ENCODE measurements at places on chromosomes 11 and 22.

- no peak for DNase-seq
Observed at GRCh38 chr11:36162006-36162882, 127.0 kb downstream of the COMMD9 start.

DNA sequence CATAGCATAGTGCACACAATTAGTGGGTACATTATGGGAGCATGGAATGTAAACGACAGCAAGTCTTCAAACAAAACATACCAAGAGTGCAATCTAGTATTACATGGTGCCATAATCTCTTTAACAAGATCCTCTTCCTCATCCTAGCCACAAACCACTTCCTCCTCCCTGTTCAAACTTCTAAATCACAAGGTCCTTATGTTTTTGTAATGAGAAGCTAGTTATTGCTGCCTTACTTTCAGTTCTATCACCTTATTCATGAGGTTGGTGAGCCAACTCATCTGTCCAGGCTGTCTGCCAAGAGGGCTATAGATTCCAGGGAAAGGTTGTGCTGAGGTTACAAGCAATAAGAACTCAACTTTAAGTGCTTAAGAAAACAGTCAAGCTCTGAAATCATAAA lies 195.4 kb upstream of the ARHGAP20 start:
- no peak for DNase-seq

DNA sequence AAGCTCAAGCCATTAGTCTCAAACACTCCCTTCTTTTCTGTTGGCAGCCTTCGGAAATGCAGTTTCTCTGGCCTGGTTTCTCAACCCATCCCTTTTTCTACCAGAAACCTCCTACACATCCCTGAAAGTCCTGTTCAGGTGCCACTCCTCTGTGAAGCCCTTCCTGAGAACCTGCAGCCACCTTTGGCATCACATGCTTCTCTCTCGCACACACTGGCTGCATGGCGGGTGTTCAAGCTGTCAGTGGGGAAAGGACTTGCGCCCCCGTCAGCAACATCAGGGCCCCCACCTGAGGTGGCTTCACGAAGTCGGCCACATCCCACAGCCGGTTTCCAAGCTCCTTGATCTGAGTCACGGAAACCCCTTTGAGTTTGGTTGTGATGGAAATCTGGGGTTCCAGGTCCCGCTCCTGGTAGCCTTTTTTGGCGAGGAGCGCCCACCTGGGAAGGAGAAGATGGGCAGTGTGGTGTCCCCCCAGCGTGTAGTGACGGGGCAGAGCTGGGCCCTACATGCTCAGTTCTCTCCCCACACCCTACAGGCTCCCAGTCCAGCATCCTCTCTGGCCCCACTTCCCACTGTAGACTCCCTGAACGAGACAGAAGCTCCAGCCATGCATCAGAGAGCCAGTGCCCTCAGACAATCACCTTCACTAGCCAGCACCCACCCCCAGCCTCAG lies 1.7 kb upstream of the LRRC74B start:
- DNase-seq: no peak

GRCh38 chr11:109747839-109748238 lies 325.8 kb downstream of the C11orf87 start:
- no peak for DNase-seq

DNA sequence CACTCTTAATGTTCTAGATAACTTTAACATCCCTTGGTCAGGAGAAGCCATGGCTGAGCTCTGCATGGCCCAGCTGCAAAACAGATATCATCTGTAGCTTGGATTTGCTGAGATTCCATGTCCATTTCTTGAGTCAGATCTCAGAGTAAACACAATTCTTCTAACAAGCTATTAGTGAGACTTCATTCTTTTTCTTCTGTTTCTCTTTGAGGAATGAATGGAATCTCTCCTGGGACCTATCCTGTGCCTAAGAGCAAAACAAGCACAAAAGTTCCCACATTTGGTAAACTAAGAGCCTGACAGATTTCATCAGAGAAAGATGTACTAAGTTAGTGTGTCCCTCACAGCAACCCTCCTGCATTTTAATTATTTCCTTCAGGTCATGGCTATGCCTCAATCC lies 142.8 kb downstream of the MAML2 start:
- DNase-seq: no peak

DNA sequence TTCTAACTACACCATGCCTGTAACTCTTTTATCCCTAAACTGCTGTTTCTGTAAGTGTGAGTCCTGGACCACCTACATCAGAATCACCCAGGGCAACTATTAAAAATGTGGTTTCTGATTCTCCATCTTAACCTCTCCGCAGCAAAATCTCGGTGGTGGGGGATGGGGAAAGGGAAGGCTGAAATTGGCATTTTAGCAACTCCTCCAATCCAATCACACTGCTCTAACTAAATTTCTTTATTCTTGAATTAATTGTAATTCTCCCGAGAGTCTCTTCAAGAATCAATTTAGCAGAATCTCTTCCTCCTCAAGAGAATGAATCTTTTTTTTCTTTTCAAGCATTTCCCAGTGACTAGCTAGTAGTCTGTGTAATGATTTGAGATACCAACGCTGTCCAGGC lies 36.2 kb downstream of the SEZ6L start:
- no peak for DNase-seq

DNA sequence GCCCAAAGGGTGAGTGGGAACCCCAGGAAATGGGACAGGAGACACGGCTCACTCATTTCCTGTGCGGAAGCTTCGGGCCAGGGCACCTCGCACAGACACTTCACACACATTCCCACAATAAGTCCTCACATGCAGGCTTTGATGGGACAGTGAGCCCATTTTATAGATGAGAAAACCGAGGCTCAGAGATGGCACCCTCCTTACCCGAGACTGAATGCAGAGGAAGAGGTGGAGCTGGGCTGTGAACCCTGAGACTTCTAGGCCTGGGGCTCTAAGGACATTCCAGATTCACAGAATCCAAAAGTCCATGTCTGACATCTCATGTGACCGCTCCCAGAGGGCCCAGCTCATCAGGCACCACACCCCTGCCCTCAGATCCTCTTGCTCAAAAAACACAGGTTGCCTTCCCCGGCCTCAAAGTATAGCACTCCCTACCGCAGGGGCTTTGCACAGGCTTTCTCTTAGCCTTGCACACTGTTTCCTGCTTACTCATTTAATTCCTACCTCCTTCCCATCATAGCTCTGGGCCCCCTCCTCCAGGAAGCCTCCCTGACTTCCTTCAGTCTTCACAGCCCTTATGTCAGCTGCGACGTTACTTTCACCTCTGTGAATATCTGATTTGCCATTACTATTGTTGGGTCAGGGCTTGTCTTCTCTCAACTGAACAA lies 57.1 kb upstream of the TCF20 start:
- no peak for DNase-seq

All from GM12864 (cell line).